Stimulated activated CD4-positive, alpha-beta T cell treated with anti-CD3 and anti-CD28 coated beads, TNF-alpha, amount 100 ng/mL, for 1 hour (primary cell): ENCODE measurements at places on chromosomes 1 and 21.

GRCh38 chr1:248155927-248156326 is 11.0 kb downstream of the OR2M5 start:
- DNase-seq = no peak

DNA sequence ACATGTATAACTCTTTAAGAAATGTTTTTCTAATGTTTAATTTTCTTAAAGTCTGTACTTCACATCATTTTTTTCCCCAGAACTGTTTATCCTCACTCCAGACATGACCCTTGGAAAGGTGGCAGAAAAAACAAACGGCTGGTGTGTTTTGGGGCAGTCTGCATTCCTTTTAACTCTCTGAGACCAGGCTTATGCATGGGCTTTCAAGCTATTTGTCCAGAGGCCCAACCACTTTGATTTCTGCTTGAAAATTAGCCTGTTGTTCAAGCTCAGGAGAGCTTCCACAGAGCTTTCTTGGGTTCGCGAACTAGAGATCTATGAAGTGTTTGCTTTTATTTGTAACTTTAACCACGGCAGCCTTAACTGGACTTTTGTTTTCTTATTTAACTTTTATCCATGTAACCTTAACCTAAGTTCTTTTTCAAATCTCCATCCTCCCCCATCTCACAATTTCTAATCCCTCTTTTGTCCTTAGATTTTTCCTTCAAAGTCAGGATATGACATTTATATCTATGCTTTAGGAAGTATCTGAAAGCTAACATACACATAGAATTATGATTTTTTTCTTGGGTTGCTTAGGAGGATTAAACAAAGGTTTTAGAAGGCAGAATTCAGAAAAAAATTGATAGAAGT is 111.8 kb downstream of the FGGY start:
- no peak for DNase-seq

- DNase-seq = no peak
Measured at GRCh38 chr1:20233394-20233793, 47.1 kb upstream of the PLA2G2C start.

DNA sequence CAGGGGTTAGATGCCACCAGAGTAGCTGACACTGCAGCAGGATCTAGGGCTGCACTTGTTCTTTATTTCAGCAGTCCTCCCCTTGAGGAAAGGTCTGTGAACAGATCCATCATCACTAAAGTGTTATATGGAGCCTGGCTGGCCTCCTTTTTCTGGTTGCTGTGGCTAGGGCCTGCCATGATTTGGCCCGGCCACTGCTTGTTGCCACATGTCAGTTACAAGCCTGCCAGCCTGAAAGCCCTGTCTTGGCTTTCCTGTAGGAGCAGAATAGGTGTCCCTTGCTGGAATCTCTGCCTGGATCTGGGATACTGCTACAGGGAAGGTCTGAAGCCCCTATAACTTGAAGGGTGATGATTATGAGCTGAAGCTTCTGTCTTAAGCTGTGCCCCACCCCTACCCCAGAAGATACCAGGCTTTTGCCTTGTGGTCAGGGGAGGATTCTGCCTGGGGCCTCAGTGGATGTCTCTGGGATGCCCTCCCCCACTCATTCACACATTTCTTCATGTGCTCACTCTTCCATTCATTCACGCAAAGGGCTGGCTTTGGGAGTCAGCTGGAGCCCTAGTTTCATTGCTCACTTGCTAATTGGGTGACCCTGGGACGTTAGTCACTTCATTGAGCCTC is 64.7 kb downstream of the NDUFS5 start:
- DNase-seq = no peak

GRCh38 chr1:20932437-20932977 is 145.4 kb upstream of the HP1BP3 start:
- no peak for DNase-seq

GRCh38 chr1:197438010-197438790 is 170.1 kb downstream of the CRB1 start:
- DNase-seq = no peak
